ENCODE measurements at places on chromosomes 5 and 9.

DNA sequence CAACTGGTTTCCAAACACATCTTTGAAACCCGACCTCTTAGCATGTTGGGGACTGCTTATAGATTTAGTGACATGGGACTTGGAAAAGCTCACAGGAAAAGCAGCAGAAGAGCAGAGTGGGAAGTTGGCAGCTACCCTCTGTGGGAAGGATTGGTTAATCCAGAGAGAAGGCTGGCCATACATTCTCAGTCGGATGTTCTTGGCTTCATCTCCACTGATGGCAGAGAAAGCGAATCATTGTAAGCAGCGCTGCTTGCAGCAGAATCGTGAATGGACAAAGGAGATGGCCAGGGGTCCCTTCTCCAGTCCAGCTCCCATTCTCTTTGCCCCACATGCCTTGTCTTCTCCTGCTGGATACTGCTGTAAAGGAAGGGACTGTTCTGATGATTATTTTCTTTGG lies 62.7 kb downstream of the MEGF10 start:
- no peak for DNase-seq

DNA sequence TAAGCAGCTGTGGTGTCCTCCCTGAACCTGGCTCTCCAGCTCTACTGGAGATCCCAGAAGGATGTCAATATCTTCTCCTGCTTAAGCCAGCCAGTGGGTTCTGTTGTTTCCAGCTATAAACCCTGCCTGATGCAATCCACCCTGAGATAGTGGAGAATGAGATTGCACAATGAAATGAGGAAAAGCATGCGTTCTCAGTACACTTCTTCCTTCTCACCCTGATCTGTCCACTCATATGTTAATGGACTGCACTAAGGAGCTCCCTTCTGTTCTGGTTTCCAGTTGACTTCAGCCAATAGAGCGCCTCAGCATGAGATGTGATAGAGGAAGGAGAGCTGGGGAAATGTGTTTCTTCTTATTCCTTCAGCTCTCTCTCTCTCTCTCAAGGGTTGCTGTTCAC lies 40.0 kb upstream of the CDH6 start:
- DNase-seq, result no peak

DNA sequence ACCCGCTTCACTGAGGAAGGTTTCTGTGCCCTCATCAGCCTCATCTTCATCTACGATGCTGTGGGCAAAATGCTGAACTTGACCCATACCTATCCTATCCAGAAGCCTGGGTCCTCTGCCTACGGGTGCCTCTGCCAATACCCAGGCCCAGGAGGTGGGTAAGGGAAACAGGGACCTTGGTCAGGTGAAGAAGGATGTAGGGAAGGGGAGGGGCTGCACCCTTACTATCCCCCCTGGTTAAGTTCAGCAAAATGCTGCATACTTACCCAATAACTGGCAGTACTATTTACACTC lies 4.4 kb downstream of the SLC4A9 start:
- no peak for DNase-seq

- no peak for DNase-seq
Measured at GRCh38 chr5:33557605-33558004, 116.8 kb downstream of the TARS1 start.

GRCh38 chr5:137611011-137611580 lies 112.0 kb upstream of the SPOCK1 start:
- no peak for DNase-seq

- DNase-seq, result no peak
Measured at GRCh38 chr5:149677731-149678130, 52.4 kb upstream of the PPARGC1B start.

GRCh38 chr5:114176356-114176755 lies 185.5 kb upstream of the KCNN2 start:
- DNase-seq, result no peak

DNA sequence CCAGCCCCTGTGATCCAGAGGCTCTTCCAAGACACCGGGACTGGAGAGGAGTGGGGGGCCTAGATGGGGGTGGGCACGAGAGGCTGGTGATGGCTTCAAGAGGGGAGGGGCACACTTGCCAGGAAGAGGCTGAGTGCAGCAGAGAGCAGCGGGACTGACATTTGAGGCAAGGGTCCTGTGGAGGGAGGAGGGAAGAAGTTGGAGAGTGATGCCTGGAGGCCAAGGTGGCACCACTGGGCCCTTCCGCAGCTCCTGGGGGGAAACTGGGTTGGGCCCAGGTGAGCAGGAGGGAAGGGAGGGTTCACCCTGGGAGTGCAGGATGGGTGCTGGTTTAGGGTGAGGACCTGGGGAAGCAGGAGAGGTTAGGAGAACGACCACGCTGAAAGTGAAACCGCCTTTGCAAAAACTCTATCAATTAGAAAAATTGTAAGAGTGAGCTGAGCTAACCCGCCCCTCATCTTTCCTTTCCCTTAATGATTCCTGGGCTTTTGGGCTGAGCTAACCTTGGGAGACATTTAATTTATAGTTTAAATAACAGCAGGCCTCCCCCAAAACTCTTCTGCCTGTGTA lies 26.2 kb downstream of the ABO start:
- no peak for DNase-seq

GRCh38 chr9:87671478-87671877 lies 54.4 kb upstream of the CTSL start:
- no peak for DNase-seq

GRCh38 chr5:3372289-3372688 lies 223.3 kb upstream of the IRX1 start:
- DNase-seq, result no peak

- DNase-seq, result no peak
Measured at GRCh38 chr5:36664766-36665165, 58.4 kb downstream of the SLC1A3 start.

DNA sequence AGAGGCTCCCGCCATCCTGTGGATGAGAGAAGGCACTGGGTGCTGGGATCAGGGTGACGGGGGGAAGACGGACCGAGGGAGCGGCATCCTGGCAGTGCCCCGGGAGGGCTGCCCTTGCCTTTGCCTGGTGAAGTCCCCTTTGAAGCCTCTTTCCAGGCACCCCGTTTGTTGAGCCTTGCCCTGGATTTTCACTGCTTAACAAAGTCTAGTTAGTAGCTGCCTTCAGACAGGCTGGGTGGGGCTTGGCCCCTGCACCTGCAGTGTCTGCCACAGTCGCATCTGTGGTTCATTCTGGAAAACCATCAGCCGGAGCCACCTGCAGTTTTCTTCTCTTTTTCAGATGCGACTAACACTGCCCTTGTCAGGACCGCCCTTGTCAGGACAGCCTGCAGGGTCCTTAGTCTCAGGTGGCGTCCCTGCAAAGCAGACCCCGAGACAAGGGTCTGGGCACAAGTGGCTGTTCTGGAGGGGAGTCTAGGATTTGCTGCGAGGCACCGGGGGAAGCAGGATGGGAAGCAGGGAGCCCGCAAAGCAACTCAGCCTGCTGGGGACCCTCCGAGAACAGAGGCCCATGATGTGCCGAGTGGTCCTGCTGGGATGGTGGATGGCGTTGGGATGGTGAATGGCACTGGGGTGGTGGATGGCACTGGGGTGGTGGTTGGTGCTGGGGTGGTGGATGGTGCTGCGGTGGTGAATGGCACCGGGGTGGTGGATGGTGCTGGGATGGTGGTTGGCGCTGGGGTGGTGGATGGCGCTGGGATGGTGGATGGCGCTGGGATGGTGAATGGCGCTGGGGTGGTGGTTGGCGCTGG lies 147.9 kb upstream of the COL5A1 start:
- no peak for DNase-seq

GRCh38 chr5:146816775-146817387 lies 61.7 kb downstream of the PPP2R2B start:
- no peak for DNase-seq

- no peak for DNase-seq
Measured at GRCh38 chr9:76219560-76220151, 174.6 kb downstream of the RFK start.

DNA sequence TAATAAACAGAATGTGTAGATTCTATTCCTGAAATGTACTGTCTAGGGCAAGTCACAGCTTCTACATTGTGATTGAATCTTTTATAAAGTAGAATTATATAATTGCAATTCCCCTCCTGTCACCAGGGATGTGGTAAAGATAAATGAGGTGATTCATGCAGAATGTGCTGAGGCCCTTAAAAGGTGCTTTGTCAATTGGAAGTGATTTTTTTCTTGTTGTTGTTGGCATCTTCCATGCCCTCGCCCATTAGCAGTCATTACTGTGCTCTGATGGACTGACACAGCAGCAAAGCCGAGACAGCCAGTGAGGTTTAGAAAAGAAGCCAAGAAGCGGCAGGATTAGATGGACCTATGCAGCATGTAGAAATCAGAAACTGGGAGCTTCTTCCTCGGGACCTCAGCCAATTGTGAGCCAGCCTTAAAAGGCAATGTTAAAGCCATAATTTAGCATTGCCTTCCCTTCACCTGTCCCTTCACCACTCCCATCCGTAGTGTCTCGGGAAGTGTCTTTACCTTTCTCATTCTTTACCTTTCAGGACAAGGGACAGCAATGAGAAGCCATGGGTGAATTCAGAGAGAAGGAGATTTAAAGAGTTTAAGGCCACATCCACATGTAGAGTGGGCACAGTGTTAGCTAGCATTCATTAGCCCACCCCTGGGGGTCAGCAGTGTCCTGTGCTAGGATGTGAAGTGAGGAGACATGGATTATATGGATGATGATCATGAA lies 257.8 kb downstream of the PLK2 start:
- no peak for DNase-seq

GRCh38 chr5:113450929-113451328 lies 16.1 kb upstream of the TSSK1B start:
- DNase-seq, result no peak

DNA sequence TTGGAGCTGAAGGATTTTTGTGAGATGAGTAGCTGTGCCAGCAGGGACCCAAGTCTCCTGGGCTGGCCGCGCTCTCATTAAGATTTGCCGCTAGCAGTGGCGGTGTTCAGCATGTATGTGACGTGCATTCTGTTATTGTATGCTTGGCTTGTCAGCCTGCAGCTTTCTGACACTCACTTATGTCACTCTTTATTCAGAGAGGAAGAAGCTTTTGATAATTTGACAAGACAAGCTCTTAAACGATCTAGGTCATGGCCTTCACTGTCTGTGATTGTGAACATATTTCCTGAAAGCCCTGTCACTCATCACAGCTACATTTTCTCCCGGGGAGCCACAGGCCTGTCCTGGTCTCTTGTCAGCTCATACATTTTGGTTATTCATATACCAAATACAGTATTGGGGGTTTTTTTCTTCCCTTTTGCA lies 98.2 kb upstream of the GRHPR start:
- no peak for DNase-seq

- no peak for DNase-seq
Measured at GRCh38 chr5:155651-156410, 35.5 kb upstream of the LRRC14B start.
